ENCODE measurements at places on chromosomes 11 and 22.

- no peak for DNase-seq
These were observed 69.5 kb upstream of the ATXN10 start for GRCh38 chr22:45602004-45602733.

- no peak for DNase-seq
These were observed 20.0 kb upstream of the LMO1 start for GRCh38 chr11:8283465-8284230.

DNA sequence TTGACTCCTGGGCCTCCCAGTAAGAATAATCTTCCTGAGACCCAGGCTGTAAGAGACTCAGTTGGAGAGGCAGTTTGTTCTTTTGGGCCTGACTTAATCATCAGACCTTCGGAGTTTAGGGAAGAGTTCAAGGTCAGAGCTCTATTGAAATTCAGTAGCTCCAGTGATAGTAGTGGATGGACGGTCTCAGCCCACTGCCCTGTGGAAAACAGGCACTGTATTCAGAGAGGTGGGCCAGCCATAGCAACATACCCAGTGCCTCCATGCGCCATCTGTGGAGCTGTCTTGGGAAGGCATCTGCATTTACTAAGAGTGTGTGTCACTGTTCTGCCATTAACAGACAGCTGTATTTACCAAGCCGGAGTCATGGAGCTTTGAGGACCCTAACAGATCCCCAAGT lies 2.9 kb downstream of the SMARCB1 start:
- no peak for DNase-seq

DNA sequence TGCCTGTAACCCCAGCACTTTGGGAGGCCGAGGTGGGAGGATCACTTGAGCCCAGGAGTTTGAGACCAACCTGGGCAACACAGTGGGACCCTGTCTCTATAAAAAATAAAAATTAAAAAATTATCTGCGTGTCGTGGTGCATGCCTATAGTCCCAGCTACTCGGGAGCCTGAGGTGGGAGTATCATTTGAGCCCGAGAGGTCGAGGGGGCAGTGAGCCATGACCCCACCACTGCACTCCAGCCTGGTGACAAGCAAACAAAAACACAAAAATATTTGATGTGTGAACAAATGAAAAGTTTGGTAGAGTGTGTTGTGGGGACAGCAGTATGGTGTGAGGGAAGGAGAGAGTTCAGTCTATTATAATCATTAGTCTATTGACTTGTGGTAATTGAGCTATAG lies 90.8 kb upstream of the PARVA start:
- no peak for DNase-seq

GRCh38 chr11:41921746-41922390 lies 462.4 kb upstream of the LRRC4C start:
- no peak for DNase-seq

DNA sequence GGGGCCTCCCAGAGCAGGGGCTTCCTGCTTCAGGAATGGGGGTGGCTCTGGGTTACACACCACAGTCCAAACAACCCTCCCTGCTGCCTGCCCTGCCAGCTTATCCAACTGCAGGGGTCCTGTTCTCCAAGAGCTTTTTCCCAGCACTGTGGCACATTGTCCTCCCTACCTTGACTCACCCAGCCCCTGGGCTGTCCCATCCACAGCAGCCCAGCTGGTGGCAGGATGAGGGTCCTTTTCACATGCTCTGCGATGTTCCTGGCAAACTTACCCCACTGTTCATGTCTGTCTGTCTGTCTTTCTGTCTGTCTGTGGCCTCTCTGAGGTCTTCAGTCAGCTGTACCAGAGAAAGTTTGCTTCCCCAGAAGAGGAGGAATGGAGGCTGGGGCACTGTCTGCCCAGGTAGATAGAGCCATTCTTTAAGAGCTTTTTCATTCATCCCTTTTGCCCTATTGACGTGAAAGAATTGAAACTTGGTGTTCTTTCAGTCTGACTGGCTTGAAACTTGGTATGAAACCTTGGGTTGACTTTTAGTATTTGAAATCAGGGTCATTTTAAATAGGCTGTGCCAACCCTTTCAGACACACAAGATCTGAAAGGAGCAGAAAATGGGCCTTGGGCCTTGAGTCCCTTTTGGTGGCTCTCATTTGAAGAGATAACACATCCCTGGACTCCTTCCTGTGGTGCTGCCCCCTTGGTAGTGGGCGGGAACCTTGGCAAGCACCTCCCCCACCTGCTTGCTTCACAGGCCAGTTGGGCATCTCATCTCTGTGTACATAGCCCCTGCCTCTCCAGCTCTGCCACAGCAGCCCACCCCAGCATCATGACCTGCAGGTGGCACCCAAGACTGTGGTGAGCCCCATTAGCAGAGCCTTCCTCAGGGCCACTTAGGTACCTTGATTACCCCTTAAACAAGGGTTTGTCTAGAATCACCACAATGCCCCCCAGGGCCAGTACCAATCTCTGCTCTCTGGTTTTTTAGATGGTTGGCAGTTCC lies 74.6 kb upstream of the SUSD2 start:
- peak; percentile 41 for DNase-seq

GRCh38 chr11:107562647-107563208 lies 2.8 kb downstream of the ALKBH8 start:
- DNase-seq, result peak; percentile 12

GRCh38 chr22:37378642-37379058 lies 48.6 kb downstream of the ELFN2 start:
- no peak for DNase-seq

DNA sequence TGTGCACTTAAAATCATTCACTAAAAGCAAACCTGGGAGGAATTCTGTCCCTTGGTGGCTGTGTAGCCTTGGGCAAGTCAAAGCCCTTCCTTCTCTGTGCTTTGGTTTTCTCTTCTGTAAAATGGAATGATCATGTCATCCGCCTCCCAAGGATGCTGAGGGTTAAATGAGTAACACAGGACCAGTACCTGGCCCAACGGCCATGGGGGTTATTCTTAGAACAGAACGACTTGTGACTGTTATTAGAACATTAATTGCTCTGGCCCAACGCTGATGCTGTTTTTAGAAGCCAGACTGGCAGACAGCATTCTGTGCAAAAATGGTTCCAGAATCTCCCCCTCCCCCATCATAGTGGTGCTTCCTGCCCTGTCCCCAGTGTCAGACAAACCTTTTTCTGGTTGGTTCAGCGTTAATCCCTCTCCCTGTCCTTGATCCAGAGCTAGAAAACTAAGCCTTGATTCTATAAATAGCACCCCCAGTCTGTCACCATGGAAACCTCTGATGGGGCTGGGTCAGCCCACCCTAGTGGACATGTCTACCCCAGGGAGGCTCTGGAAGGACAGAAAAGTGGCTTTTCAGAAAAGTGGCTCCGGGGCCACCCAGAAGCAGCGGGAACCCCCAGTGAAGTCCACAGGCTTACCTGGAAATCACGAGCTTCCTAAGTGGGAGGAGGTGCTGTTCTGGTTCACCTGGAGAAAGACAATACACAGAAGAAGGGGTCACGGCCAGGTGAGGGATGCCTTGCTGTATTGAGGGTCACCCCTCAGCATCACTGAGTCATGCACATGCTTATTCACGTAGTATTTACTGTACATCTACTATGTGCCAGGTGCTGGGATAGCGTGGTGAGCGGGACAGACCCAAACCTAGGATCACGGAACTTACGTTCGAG lies 15.5 kb upstream of the TFIP11 start:
- DNase-seq, result no peak

DNA sequence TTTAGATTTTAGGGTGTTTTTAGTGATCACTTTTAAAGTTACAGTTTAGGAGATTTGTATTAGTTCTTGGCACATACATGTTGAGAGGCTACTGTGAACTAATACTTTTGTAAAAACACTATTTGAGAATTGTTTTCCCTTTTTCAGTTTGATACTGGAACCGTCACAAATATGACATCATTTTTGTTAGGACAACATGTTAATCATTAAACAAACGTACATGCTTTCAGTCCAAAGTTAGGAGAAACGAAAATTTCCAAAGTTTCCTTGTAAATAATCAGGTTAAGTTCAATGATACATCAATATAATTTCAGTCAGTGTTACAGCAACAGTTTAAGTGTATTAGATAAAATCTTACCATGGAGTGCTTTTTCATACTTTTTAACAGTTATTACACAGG lies 53.1 kb downstream of the SPECC1L start:
- no peak for DNase-seq

DNA sequence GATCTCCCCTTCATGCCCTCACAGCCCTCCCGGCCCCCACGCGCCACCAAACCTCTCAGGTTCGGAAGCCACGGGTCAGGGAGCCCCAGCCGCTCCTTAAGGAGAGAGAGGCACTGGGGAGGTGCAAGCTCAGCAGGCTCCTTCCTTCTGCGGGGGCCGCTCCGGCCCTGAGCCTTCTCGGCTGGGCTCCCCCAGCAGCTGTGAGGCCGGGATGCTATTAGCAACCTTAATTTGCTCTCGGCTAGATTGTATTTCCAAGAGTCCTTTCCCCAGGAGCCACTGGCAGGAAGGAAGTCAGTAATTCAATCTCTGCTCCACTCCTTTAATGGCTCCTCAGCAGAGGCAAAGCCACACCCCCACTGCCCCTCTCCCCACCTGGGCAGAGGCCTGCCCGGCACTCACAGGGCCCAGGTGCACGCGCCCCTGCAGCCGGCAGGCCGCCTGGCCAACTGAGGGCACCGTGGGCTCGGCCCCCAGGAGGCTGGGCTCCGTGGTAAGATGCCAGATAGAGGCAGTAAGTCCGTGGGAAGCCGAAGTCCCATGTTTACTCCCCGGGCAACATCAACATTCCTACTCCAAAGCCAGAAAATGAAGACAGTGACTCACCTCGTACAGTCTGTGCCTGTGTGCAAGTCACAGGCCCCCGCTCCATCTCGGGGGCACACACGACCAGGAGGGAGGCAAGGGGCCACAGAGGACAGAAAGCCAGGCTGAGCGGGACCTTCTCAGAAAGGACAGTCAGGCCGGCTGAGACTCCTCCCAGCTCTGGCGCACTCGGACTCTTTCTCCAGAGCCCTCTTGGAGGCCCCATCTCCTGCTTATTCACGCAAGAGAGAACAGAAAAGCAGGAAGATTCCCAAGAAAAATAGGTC lies 5.2 kb downstream of the IGSF9B start:
- DNase-seq, result no peak

DNA sequence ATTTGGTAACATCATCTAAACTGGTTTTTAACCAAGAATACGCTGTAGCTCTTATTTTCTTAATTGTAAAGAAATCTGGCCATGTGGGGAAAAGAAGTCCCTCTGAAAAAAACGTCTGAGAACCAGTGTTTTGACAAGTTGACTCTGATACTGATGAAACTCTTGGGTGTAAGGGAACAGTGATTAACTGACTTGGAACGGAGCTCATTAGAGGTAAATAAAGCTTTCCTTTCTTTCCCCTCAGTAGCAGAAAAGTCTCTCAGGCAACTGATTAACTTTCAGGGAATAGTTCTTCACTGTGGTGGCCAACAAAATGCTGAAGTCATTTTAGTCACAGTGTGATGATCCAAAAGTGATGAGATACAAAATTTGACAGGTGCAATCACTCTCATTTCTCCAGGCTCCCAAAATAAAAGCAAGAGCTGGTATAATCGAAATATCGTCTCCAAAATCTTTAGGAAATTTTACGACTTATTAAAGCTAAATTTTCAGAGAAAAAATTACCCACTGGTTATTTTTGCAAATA lies 52.3 kb downstream of the SLC36A4 start:
- no peak for DNase-seq

GRCh38 chr11:73287400-73288101 lies 15.4 kb downstream of the P2RY6 start:
- DNase-seq, result no peak

- DNase-seq, result no peak
These were observed at the start of gene SYT9 for GRCh38 chr11:7251836-7252682. Gene SYT9 (plus strand): TSS chr11:7251904. CDS start chr11:7252187, 283 bp downstream.

- DNase-seq, result no peak
These were observed 911 bp downstream of the EMID1 start for GRCh38 chr22:29206372-29207242.

- DNase-seq, result no peak
These were observed at the start of gene RASSF10 for GRCh38 chr11:13008625-13009475. Gene RASSF10 (plus strand): TSS chr11:13009316. CDS start chr11:13009577, 261 bp downstream.

DNA sequence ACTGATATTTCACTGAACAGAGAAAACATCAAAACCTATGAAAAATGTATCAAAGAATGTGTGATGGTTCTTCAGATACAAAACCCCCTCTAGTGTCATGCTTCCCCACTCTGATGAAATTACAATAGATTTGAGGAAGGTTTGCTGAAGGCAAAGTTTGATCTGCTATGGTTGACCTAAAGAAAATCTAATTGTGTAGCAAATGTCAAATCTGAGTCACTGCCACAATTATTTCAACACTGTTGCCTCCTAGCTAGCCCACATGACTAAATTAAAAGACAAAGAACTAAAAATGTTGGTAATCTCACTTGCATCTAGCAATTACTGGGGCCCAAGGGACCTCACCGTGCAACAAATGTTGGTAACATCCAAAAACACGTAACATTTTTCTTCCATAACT lies 728.0 kb downstream of the DLG2 start:
- no peak for DNase-seq

- no peak for DNase-seq
These were observed 204.8 kb downstream of the SWAP70 start for GRCh38 chr11:9868641-9869040.

- peak; percentile 47 for DNase-seq
These were observed 132.8 kb upstream of the PITPNB start for GRCh38 chr22:28051787-28052356.

DNA sequence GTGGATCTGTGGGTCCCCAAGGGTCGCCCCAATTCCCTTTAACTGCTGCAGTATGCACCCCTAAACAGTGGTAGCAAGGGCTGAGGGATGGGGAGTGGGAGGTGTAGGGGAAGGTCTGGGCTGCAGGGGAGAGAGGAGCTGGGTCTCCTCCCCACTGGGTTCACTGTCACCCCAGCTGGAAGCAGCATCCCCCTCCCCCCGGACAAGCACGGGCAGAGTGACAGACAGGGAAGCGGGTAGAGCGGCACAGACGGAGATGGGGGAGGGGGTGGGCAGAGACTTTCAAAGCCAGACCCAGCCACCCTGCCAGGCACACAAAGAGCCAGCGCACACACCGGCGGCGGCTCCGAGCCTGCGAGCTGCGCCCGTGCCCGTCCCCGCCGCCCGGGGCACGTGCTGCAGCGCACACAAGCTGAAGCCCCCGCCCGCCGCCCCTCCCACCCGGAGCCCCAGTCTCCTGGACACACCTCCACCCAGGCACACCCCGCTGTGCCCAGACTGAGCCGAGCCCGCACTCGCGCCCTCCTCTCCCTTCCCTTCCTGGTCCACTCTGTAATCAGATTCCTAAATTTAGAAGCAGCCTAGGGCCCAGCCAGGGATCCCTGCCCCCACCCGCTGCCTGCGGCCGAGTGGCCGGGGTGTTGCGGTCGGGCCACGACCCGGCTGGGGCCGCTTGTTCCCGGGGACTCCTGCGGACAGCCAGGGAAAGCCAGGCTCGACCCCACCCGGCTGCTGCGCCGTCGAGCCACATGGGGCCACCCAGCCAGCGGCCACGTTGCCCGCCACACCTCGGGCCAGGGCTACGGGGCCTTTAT lies 935 bp upstream of the RCOR2 start:
- peak; percentile 83 for DNase-seq

GRCh38 chr11:120778685-120779490 lies 245.0 kb upstream of the TBCEL start:
- DNase-seq, result no peak

DNA sequence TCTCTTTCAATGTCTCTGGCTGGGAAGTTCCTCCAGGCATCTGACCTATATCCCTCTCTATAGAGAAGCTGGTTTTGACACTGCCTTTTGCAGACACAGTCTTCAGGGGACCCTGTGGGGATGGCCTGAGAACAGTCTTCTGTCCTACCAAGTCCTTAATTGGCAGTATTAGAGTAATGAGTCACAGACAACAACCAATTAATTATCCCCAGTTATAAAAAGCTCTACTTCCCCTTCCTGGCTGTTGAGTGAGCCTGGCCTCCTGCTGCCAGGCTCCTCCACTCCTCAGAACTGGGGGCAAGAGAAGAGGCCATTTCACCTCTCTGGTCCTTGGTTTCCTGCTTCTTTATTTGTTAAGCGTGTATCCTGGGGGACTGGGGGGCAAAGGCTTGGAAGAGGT lies 41.2 kb upstream of the KLHL35 start:
- DNase-seq, result peak; percentile 88

Measured in NB4 (cell line).